ENCODE measurements at places on chromosomes 3 and 15. TPM values are rescaled to one million over a fixed set of nuclear protein-coding genes. Genes with fewer than 3 reads are reported as not detected.

DNA sequence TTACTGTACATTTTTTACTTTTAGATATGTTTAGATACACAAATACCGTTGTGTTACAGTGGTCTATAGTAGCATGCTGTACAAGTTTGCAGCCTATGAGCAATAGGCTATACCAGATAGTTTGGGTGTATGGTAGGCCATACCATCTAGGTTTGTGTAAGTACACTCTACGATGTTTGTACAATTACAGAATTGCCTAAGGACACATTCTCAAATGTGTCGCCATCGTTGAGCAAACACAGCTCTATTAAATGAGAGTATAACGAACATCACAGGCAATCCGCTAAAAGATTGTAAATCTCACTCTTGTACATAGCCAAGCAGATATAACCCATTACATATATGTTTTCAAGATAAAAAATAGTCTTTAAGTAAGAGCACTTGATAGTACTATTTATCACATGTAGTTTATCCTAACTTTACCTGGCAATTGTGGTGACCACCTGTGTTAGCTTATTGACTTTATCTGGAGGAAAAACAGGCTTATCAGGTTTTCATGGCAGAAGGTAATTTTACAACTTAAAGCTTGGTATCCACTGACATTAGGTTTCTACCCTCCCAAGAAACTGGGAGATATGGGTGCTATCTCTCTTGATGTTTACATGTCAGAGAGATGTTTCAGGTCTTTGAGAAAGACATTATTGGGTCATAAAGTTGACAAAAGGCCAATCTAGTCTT is 898.7 kb downstream of the NSUN3 start:
- DNase-seq, result no peak

DNA sequence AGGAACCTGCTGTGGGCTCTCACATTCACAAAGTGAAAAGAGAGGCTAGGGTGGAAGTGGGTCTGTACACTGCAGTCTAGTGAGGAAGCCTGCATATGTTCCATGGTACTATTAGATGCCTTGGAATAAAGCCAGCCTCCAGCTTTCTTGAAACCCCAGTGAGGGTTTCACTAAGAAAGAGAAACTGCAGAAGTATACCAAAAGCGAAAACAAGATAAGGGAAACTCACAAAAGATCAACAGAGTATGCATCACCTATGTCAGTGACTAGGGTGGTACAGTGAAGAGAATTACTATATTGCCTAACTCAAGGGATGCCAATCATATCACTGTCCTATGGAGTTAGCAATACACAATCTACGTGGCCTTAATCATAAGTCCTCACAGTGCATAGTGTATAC is 212.5 kb upstream of the GADL1 start:
- no peak for DNase-seq

Gene GOLGA6A
- not detected for polyA plus RNA-seq

DNA sequence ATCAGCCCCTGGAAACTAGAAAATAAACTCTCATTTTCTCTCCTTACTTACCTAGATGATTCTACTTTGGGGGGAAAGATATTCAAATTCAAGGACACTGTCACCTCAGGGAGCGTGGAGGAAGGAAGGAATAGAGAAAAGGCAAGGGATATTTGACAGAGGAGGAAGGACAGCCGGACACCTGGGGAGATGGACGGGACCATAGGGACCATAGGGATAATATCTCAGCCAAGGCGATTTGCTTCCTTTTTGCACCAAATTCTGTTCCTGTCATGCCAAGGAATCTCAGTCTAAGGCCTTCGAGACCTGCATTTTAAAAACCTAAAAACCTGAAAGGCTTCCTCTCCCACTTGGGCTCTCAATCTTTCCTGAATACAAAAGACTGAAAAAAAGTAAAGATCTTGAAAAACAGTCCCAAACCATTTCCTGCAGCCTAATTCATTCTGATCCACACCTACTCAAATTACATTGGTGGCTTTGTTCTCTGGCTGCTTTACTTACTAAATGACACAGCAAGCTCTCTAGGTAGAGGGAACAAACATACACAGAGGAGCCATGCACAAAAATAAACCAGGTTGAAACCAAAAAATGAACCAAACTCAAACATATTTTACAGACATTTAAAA is 73.9 kb upstream of the SLC24A5 start:
- no peak for DNase-seq

- DNase-seq, result no peak
Observed at GRCh38 chr3:50124052-50124799, 30.9 kb upstream of the SEMA3F start.

- no peak for DNase-seq
Observed at GRCh38 chr15:92606126-92606835, 49.3 kb downstream of the FAM174B start.

DNA sequence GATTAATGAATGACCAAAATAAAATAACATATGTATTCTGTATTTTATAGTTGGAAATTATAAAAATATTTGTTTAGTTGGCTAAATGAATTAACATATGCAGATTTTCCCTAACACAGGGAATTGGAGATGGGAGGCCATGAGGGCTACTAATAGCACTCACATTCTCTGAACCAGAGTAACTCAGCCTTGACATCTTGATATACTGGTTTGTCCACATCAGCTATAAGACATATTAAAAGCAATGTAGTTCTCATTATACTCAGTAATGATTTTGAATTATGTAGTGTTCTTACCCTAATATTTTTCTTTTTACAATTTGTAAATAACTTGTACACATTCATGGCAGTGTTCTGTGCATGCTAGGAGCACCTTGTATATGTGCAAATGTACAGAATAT is 255.9 kb downstream of the EPHA6 start:
- no peak for DNase-seq

GRCh38 chr3:108180194-108180593 is 42.0 kb downstream of the IFT57 start:
- DNase-seq, result no peak

GRCh38 chr3:14827776-14828175 is 9.0 kb downstream of the FGD5 start:
- no peak for DNase-seq

Gene FBXO40
- polyA plus RNA-seq, result not detected

GRCh38 chr3:52451237-52452083 is 2.4 kb downstream of the TNNC1 start:
- no peak for DNase-seq

DNA sequence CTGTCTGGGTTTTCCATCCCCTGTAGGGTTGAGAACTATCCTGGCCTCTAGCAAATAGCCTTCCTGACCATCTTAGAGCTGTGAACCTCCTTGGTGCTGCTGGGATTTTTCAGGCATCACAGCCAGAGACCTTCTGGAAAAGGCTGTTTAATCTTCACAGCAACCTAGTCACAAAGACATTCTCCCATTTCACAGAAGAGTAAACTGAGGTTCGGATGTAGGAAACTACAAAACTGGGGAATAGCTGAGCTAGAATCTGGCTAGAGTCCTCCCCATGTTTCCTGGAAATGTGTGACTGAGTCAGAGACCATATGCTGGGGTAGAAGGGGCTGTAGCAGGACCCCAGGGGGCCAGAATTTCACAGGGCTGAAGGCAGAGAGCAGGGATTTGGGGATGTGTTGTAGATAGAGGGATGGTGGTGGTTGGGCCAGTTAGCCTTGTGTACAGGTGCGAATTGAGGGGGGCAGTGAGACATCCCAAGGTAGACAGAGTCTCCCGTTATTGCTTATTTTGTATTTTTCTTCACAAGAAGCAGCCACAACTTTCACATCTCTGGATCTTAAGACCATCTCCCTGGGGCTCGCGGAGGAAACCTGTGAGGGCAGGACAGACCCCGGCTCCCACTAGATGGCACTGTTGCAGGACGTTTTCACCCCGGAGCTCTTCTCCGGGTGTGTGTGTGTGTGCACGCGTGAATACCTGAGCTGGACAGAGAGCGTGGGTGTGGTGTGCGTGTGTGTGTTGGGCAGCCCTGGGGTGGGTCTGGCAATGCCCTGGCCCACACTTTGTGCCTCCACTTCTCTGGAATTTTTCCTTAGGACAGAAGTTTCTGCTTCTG is 66.9 kb upstream of the PRR23C start:
- DNase-seq, result peak; percentile 52

DNA sequence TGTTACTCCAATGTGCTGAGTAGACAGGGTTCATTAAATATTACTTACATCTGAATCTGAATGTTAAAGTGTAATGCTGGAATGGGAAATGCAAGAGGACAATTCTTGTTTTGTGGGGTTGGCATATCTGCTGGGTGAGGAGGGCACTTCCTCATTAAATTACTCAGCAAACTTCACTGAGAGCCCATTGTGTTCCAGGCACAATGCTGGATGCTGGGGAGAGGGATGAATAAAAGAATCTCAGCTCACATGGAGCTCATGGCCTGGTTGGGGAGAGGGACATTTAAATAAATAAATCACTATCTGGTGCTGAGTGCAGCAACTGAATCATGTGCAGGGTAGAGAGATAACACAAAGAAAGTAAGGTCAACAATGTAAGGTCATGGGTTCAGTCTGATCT is 199.2 kb upstream of the CFAP20DC start:
- no peak for DNase-seq

GRCh38 chr3:147298511-147298982 is 107.8 kb downstream of the ZIC4 start:
- DNase-seq, result no peak

GRCh38 chr3:126423191-126424038 is 28.7 kb downstream of the CFAP100 start:
- DNase-seq, result no peak

DNA sequence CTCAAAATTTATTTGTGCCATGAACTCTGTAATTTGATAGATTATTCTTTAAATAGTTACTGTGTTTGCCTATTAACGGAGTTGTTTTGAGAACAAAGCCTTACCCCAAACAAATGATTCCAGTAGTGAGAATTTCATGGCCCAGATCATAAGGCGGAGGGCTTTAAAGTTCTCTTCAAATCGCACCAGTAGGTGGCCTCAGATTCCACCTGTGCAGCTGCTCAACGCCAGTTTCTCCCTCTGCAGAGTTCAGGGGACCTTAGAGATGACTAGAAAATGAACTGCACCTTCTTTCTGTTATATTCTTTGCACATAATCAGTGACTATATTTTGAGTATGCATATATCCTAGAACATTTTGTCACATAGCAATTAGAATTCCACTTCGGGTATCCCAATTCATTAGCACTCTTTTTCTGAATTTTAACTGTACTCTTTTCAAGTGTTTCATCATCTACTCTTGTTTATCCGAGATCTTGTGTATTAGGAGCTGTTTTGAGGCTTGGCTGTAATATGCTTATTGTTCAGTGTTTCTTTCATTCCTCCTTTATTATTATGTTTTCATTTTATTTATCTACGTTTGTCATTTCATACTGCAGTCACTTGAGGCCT is 232.6 kb upstream of the CHRM5 start:
- no peak for DNase-seq

DNA sequence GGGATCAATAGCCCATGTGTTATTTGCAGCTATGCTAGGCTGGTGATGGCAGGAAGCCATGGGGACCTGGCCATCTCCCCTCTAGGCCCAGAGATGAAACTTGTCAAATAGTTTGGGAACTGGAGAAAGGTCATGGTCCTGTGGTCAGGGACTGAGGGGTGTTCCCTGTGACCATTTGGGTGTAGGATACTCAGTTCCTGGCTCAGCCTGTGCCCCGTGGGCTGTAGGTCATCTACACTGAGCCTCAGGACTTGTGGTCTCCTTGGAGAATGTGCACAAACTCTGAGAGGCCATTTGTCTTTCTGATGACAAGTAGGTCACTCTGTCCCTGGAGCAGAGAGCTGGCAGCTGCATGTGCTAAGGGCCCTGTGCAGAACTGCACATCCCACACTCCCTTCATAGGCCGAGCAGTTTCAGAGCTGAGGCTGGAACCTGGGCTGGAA is 17.5 kb downstream of the GASK1A start:
- DNase-seq, result no peak

All from renal pelvis (tissue), 12 donors.